ENCODE measurements at places on chromosomes 5 and 9.

DNA sequence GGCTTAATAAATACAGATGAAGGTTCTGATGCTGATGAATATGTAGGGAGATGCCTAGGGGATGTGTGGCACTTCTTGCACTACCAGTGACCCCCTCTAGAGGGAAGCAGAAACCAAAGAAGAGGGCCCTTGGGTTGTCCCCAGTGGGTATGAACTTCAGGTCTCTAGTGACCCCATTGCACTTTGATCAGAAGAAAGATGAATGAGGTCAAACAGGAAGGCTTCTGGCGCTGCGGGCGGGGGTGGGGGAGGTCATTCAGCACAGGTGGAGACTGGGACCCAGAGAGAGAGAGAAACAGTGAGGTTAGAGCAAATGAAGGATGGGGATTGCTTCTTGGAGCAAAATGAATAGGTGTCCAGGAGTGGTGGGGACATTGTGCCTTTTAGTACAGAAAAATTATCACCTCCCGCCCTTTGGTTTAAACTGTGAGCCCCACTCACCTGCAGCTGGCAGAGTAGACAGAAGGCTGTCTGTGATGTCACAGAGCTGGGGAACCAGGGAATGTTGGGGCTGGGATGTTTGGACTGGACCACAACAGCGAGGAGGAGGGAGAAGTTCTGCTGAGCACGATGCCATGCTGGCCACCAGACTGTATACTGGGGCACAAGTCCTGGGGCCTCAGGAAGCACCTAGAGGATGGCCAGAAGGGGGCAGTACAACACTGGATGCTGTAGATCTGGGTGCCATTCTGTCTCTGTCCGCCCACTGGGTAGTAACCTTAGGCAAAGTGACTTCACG is at the start of gene TEX48:
TSS of gene TEX48 (minus strand) at position 599 of the 739 bp plus-strand sequence. CDS start 10,469 bp downstream, outside the sequence.
- DNase-seq: peak; percentile 93

DNA sequence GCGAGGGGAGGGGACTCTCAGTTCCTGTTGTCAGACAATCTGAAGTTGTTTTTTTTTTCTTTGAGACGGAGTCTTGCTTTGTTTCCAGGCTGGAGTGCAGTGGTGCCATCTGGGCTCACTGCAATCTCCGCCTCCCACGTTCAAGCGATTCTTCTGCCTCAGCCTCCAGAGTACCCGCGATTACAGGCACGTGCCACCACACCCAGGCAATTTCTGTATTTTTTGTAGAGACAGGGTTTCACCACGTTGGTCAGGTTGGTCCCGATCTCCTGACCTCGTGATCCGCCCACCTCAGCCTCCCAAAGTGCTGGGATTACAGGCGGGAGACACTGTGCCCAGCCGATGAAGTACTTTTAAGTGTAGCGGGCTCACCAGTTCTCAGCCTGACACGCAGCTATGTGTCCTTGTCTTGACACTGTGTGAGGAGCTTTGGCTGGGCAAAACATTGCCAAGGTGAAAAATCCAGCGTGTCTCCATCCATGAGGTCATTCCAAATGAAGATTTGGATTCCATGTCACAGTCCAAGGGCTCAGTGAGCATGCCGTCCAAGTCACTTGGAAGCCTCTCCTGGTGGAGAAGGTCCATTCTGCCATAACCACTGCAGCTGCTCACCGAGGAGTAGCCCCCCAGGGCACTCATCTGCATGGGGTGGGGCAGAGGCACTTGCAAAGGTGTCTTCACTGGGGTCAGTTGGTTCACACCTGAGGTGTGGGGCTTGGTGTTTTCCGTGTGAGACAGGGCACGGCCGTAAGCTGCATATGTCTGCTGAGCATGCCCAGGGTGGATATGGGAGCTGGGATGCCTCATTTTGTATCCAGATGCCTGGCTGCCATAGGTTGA is 32.0 kb downstream of the OR2V1 start:
- no peak for DNase-seq

GRCh38 chr9:20606652-20607051 is 15.6 kb downstream of the MLLT3 start:
- no peak for DNase-seq

GRCh38 chr5:3153226-3153858 is 401.9 kb upstream of the IRX2 start:
- DNase-seq: no peak

GRCh38 chr5:91301106-91301846 is 81.8 kb downstream of the ARRDC3 start:
- peak; percentile 94 for DNase-seq

GRCh38 chr5:111259636-111260035 is 35.5 kb downstream of the CAMK4 start:
- no peak for DNase-seq

DNA sequence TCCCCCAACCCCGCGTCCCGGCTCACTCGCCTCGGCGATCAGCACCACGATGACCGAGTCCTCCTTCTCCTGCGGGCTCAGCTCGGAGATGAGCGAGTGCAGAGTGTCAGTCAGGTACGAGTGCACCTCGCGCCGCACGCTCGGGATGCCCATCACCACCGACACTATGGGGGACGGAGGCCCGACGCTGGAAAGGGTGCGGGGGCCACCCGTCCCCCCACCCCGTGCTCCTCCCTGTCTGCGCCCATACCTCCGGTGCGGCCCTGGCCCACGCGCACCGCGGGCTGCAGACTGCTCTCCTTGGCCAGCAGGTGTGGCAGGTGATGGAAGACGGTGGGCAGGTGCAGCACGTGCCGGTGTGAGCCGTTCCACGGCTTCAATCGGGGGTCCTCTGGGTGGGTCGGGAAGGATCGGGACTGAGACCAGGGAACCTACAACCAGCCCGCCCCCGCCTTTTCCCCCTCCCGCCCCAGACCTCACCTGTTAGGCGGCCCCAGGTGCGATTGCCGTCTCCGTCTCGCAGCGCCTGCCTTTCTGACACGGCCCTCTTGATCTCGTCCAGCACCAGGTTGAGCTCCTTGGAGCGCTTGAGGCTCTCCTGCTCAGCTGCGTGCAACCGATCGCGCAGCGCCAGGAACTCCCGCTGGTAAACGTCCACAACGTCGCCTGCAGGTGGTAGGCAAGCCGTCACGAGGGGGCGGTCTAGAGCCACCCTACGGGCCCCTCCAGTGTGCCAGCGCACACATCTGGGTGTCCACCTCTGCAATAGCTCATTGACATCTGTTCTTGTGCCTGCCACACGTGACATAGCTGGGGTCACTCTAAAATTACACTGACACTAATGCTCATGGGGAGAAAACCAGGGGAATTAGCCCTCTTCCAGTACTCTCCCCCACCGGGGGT is 5.1 kb downstream of the MGAT4B start:
- DNase-seq: peak; percentile 91

DNA sequence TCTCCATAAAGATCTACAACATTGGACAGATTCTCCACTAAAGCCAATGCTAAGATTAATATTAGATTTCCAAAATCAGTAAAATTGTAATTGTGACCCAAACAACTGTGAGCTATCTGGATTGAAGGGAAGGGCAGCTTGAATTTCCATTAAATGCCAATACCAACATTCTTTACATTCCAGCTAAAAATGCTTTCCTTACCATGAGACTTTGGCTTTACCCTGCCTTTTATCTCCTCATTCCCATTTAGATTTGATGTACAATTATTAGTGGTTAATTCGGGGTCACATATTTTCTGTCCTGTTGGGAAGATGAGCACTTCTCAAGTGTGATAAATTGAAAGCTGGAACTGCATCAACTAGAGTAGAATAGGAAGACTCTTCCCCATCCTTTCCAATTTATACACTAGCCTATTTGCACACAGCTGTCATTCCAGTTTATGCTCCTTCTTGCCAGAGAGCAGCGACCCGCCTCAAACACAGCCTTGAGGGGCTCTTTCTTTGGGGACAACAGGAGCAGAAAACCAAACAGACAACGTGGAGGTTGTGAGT is 33.1 kb upstream of the MYOT start:
- no peak for DNase-seq

- no peak for DNase-seq
Measured at GRCh38 chr9:95115104-95115503, 202.4 kb downstream of the FANCC start.

- DNase-seq: no peak
Measured at GRCh38 chr5:106092455-106092854, 1578.3 kb downstream of the EFNA5 start.

DNA sequence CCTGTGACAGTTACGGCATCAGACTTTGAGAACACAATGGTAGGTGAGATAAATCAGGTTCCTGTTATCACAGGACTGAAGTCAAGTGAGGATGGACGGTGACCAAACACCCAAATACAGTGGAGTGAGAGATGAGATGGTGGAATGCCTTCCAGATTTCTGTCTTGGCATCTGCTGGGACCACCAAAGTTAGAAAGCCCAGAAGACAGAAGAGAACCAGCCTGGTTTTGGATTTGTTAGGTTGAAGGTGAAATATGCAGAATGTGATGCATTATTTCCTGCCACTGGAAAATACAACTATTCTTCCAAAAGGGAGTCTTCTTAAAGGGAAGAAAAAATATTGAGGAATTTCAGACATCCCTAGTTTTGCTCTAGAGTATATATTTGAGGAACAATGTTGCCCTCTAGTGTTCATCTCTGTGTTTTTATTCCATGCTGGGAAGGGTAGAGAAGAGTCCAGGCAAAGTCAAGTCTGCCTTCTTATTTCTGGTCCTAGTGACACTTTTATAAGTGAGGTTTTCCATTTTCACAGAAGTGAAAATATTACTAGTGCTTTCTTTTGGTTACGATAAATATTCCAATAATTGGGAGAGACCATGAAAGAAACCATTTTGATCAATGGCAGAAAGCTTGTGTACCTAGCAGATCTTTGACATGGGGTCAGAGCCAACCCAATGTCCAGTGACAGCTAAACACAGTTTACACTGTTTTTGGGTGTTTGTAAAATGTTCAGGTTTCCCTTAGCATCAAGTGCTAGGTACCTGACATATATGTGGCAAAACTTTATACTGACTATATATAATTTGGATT is 142.3 kb upstream of the ANKH start:
- peak; percentile 77 for DNase-seq

DNA sequence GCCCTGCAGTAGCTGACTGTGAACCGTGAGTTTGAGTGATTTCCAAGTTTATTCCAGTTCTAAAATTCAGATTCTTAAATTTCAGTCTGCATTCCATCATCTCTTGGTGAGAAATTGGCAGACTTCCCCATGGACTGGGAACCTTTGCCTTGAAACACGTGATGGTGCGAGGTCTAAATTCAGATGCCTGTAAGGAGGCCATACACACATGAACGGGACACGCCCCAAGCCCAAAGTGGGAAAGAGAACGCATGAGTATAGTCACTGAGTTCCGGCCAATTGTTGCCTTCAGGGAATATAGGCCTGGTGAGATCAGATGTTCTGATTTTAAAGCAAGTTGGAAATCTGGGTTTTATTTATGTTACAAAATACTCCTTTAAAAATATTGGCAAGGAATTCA is 1084.4 kb upstream of the WWC1 start:
- no peak for DNase-seq
